ENCODE measurements at places on chromosomes 2 and 18. TPM values are rescaled to one million over a fixed set of nuclear protein-coding genes. Genes with fewer than 3 reads are reported as not detected.

DNA sequence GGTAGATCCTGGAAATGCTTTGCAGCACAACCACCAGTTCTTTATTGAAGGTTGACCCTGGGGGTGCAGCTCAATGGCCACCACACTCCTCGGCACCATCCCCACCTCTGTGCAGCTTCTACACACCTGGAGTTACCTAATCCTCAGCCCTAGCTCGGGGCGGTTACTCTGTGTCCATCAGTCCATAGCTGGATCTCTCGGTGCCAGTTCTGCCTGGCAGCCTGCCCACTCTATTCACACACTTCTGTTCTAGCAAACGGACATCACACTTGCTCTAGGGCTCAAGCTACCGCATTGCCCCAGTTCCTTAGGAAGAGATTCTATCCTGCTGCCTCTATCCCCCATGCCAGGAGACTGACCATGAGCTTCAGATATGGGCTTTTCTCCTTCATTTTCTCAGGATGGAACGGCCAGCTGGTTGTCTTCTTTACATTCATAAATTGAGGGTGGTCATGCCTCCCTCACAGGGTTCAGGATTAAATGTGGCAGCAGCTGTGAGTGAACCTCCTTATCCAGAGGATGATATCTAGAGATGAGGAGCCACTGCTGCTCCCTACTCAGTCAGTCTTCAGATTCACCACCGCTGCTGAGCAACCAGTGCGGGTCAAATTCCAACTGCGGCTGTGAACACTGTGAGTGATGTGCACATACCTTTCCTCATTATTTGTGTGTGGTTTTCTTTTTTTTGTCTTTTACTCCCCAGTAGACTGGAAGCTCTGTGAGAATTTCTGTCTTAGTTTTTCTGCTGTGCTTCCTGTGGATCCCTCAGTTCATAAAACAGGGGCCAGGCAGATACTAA is 66.9 kb upstream of the TRIB2 start:
- no peak for DNase-seq

NTSR2 gene
- not detected for total RNA-seq

SLC9A4 gene
- total RNA-seq: not detected

GRCh38 chr2:71671203-71671854 is 218.0 kb downstream of the DYSF start:
- DNase-seq: no peak

DNA sequence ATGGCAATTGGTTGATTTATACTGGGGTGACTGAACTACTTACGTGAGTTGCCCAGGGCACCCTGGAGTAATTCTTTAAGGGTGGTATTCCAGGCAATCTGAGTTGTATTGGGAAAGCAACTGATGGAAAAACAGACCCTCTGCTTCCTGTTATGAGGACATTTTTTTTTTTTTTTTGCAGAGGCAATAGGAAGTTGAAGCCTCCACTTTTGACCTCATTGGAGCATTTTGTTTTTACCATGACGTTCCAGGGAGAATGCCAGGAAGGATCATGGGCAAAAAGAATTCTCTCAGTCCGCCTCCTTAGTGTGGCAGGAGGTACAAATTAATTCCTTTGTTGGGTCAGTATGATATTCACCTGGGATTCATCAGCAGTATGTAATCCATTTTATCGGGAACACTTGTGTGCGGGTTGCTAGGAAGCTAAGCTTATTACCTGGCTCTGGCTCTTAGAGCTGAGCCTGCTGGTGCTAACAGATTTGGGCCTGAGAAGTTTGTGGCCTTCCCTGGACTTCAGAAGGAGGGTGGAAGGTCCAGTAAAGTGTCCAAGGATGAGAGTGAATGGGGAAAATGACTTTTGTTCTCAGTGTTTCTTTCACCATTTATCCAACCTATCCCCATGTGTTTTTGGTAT is 272.9 kb upstream of the EPAS1 start:
- DNase-seq: no peak

All from glomerular endothelial cell (primary cell).